ENCODE measurements at places on chromosomes 3 and 15.

DNA sequence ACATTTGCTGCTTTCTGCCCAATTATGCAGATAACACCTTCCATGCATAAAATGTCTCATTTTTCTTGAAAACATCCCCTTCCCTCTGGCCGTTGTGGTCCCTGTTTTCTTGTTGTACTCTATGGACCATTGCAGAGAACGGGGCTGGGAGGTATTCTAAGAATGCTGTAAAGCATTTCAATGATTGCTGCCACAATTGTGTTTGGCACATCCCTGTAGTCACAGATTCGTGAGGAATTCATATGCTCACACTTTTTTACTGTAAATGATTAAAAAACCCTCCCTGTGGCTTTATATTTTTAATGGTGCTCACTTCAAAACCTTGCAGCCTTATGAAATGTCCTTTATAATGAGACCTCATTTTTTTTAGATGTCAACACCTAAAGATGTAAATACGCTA lies 207.2 kb upstream of the GBE1 start:
- no peak for DNase-seq

DNA sequence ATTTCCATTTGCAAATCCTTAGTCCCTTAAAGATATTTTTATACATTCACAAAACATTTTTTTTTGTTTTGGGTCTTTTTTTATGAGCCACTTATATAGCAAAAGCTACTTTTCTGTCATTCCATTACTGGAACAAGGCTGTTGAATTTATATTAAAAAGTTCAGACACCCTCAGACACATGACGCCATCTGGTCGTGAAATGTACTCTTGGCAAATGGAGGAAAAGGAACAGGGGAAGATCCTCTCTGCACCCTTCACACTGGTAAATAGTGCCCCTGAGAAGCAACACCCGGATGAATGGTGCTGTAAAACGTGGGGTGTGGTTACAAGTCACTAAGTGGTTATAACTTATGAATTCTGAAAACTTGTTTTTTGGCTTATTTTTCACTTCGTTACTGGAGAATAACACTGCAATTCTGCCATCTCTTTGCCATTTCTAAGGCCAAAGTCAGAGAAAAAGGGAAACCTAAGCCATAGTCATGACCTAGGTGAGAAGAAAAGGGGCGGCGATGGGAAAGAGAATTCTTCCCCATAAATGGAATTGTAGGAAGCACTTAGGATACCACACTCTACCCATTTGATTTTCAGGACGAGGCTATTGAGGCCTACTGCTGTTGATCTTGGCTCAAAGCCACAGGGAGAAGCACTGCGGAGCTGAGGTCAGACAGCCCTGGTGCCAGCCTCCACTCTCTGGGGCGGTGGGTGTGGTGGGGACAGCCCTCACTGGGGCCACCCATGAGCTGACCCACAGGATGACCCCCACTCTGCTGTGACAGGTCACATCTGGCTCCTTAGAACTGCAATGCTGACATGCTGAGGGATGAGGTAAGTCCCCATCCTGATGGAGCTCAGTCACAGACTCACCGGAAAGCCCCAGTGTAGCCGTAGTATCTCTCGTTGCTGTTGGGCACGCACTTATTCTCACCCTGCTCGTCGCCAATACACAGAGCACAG lies 21.9 kb downstream of the LTF start:
- DNase-seq, result no peak

DNA sequence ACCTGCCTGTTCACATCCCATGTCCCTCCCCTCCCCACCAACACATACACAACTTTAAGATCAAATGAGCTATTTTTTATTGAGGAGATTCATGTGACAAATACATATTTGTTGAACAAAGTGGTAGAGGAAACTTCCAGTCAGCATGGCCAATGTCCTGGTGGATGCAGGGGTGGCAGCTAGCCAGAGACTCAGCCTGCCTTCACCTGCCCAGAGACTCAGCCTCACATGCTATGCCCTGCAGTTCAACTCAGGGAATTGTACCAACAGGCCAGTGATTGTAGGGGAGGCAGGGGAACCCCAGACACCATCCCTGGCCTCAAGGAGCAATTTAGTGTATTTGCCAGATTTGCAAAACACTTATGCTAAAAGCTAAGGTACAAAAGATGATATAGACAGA lies 136.6 kb downstream of the OPA1 start:
- DNase-seq, result no peak

GRCh38 chr3:39128951-39129350 lies 21.5 kb downstream of the TTC21A start:
- DNase-seq, result no peak

DNA sequence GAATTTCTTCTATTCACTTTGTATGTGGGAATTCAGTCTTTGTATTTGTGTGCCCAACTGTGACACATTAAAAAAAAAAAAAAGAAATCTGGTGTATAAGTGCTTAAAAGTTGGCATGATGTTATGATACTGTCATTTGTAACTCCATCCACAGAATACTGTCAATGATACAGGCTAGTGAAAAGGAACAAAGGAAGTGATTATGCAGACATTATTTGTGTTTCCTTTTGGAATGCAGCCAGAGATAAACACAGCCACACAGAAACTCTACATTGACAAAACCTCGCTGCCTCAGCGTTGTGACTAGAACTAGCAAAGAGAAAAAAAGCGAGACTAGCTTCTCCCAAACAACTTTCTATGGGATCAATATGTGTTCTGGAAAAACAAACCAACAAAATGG lies 519.2 kb upstream of the AGTR1 start:
- no peak for DNase-seq

- no peak for DNase-seq
Observed at GRCh38 chr3:105860641-105861040, 8.2 kb downstream of the CBLB start.
